ENCODE measurements at places on chromosomes 16 and 17. TPM values are rescaled to one million over a fixed set of nuclear protein-coding genes. Genes with fewer than 3 reads are reported as not detected.
A peak's percentile ranks its signal among the peaks of the same experiment; 100 is the strongest.

DNA sequence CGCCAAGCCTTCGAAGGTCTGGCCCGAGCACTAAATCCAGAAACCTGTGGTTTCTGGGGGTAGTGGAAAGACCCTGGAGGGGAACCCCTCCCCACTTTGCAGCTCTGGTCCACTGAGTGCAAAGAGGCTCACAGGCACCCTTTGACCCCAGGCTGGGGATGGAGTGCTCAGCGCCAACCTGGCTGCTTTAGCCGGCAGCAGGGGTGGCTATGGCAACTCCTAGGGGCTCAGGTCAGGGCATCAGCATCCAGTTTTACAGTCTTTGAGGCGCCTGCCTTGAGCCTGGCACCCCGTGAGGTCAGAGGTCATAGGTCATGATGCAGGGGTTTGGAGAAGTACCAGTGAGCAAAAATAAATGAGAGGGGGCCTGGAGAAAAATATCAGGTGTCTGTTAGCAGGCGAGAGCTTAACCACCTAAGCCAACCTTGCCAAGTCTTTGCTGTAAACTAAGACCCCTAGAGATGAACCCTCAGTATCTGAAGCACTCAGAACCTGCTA lies 17.9 kb downstream of the CA7 start:
- H3K27ac ChIP-seq: no peak overlapping the region
- no peaks in the 10 kb centered on the region for H3K36me3 ChIP-seq
- H3K27me3 ChIP-seq: no peaks in the 10 kb centered on the region
- peaks cover 11% of the 10 kb centered on the region for H3K4me1 ChIP-seq
- no peak for DNase-seq

TMEM238L gene
- not detected for total RNA-seq

DNA sequence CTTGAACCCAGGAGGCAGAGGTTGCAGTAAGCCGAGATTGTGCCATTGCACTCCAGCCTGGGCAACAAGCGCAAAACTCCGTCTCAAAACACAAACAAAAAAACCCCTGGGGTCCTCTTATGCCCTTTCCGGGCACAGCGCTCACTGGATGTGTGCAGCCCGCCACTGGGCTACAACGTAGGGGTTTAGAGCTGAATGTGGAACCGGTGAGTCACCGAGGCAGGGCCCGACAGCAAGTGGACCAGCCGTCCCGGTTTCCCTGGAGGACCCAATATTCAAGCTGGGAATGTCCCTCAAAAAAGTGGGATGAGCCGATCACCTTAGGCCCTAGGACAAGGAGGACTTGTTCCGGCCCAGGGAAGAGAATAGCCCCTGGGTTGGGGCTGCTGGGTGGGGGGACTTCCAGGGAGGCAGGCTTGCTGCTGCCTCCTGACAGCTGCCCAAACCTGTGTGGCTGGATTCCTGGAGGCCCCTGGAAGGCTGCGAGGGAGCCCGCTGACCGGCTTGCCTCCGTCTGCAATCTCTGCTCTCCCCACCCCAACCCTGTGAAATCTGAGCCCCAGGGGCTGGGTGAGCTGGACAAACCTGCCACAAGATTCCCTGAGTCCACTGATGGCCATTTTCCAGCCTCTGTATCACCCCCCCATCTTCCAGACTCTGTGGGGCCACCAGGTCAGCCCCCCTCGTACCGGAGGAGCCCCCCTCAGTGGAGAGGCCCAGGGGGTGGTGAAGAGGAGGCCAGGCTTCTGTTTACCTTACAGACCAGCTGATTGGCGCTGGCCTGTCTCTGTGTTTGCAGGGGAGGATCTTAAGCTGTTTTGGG lies 2.9 kb upstream of the CLDN9 start:
- no peak overlapping the region for H3K27ac ChIP-seq
- H3K27me3 ChIP-seq: peaks cover 50% of the 10 kb centered on the region
- H3K4me3 ChIP-seq: no peak overlapping the region
- no peak for DNase-seq

DNA sequence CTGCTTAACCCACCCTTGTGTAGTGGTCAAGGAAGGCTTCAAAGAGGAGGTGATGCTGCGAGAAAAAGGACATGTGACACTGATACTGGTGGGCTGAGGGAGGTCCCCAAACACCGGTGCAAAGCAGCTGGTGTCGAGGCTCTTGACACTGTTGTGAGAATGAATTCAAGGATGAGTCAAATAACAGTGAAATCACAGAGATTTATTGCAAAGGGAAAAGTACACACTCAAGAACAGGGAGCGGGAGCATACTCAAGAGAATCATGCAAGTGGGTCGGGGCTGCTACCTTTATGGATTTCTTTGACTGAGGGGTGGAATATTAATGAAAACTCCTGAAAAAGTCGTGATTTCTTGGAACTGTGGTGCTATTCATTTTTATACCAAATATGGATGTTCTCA lies 31.1 kb downstream of the TMEM132E start:
- no peak overlapping the region for H3K4me3 ChIP-seq
- H3K36me3 ChIP-seq: no peaks in the 10 kb centered on the region
- H3K27me3 ChIP-seq: peaks cover 12% of the 10 kb centered on the region
- no peak overlapping the region for H3K27ac ChIP-seq
- no peak for DNase-seq

DNA sequence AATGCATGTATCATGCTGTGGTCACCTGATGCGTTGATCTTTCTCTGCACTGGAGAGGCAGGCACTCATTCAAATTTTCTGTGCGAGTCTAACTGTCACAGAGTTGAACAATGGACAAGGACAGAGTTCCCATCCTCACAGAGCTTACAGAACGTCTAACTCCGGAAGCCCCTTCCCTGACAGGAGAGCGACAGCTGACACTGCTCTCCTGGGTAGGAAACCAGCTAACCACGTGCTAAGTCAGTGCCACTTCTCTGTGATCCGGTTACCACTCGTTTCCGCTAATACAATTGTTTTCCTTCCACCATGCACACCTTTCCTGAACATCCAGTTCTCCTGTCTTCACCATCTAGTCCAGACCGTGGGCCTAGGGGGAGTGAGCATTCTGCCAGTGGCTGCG lies 11.3 kb downstream of the KLHDC4 start:
- H3K36me3 ChIP-seq: peaks cover 34% of the 10 kb centered on the region
- H3K27me3 ChIP-seq: no peaks in the 10 kb centered on the region
- no peak overlapping the region for H3K4me3 ChIP-seq
- DNase-seq: no peak
- no peaks in the 10 kb centered on the region for H3K4me1 ChIP-seq
- no peak overlapping the region for H3K27ac ChIP-seq

DNA sequence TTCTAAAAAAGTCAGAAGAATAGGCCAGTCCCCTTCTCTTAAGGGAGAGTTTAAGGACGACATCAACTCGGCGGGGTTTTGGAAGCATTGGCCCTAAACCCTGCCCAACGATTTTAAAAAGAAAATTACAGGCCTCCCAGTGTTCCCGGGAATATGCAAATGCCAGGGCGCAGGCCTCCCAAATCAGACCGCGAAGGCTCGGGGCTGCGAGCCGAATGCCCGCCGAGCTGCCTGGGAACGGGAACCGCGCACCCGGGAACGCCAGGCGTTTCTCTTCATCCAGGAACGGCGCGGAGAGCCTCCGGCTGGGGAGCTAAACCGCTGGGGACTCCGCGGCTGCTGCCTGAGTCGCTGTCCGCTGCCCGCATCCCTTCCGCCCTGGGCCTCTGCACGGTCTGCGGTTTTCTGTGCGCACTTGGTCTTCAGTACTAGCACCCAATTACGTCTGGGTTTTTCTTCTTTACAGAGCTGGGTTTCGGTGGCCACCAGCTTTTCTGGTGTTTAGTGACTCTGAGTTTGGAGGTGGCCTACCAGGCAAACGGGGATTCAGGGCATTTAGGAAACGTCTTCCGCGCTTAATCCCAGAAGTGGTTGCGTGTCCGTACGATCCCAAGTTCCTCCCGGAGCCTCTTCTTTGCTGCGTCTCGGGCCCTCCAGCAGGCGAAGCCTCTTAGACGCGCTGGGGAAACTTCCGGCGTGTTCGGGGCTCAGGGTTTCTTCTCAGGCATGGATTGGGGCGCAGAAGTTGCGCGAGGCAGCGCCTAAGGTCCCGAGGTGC lies 5.7 kb downstream of the IRX5 start:
- peak overlapping the region; percentile 49 for H3K27ac ChIP-seq
- H3K4me1 ChIP-seq: peaks cover 47% of the 10 kb centered on the region
- DNase-seq: peak; percentile 84
- H3K27me3 ChIP-seq: peaks cover 85% of the 10 kb centered on the region
- peak overlapping the region; percentile 75 for H3K4me3 ChIP-seq

GRCh38 chr16:14042706-14043105 lies 28.4 kb upstream of the MRTFB start:
- no peak overlapping the region for H3K4me3 ChIP-seq
- H3K27ac ChIP-seq: no peak overlapping the region
- no peaks in the 10 kb centered on the region for H3K36me3 ChIP-seq
- DNase-seq: no peak
- no peaks in the 10 kb centered on the region for H3K4me1 ChIP-seq
- peaks cover 10% of the 10 kb centered on the region for H3K27me3 ChIP-seq

DNA sequence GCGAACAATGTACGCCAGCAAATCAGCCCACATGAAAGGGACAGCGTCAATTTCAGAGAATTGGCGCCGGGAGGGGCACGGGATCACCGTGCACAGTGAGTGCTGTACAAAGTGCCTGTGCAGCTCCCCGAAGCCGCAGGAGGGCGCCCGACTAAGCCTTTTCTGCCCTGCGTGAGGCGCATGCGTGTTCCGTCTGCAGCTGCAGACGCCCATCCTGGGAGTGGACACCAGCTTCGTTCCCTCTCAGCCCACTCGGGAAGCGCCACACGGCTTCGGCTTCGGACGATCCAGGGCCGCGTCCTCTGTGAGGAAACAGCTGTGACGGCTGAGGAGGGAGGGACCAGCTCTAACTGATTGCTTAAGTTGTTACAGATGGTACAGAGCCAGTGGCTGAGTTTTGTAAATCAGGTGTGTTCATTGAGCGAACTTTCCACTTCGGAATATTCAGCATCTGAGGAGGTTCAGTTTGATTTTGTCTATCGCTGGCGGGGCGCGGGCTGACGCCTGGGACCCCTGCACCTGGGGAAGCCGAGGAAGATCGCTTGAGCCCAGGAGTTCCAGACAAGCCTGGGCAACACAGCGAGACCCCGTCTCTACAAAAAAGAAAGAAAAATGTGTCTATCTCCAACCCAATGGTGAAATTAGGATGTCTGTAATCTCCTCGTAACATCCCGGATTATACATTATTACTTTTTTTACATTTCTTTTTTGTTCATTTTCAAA lies 15.4 kb upstream of the ZNF287 start:
- peak; percentile 97 for DNase-seq
- H3K36me3 ChIP-seq: no peaks in the 10 kb centered on the region
- H3K4me3 ChIP-seq: peak overlapping the region; percentile 71
- peaks cover 16% of the 10 kb centered on the region for H3K4me1 ChIP-seq
- H3K27me3 ChIP-seq: peaks cover 55% of the 10 kb centered on the region
- H3K27ac ChIP-seq: no peak overlapping the region

DNA sequence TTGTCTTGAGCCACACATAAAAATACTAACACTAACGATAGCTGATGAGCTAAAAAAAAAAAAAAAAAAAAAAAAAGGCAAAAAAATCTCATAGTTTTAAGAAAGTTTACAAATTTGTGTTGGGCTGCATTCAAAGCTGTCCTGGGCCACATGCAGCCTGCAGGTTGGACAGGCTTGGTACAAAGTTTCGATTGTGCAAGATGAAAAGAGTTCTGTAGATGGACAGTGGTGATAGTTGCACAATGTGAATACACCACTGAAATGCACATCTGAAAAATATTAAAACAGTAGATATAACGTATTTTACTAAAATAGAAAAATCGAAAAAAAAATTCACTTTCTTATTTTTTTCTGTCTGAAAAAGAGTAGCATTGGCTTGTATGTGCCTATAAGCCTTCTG lies 42.9 kb downstream of the AMFR start:
- H3K27ac ChIP-seq: no peak overlapping the region
- H3K4me1 ChIP-seq: peaks cover 8% of the 10 kb centered on the region
- DNase-seq: no peak
- H3K36me3 ChIP-seq: peaks cover 82% of the 10 kb centered on the region
- H3K4me3 ChIP-seq: no peak overlapping the region
- no peaks in the 10 kb centered on the region for H3K27me3 ChIP-seq

TBC1D3C gene
- not detected for total RNA-seq

DNA sequence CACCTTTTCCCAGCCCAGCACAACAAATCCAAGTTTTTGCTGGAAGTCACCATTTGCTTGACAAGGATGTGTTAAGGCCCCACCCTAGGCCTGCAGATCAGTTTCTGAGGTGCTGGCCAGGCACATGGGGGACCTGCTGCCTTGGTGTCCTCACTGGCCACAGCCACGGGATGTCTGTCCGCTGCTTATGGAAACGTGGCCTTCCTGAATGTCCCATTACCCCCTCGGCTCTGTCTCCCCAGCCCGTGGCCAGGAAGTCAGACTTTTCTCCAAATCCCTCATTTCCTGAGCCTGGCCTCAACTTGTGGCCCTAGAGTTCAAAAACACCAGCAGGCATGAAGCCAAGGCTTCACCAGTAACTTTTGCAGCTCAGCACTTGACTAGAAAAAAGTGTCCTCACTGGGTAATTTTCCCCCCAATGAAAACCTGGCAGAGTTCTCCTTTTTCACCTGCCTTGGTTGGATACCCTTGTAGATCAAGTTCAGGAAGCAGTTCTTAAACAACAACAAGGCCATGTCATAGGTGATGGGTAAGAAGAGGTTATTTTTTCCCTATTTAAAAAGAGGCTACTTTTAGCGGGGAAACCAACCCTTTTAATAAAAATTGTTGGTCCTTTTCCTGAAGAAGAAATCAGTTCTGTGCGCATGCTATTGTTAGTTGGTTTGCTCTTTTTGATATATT lies 80.8 kb downstream of the SOCS1 start:
- H3K4me3 ChIP-seq: no peak overlapping the region
- DNase-seq: no peak
- H3K27me3 ChIP-seq: no peaks in the 10 kb centered on the region

GRCh38 chr16:89266521-89267134 lies 49.1 kb downstream of the ZNF778 start:
- H3K4me1 ChIP-seq: peaks cover 9% of the 10 kb centered on the region
- DNase-seq: no peak
- H3K27ac ChIP-seq: no peak overlapping the region
- no peak overlapping the region for H3K4me3 ChIP-seq
- H3K27me3 ChIP-seq: no peaks in the 10 kb centered on the region
- peaks cover 19% of the 10 kb centered on the region for H3K36me3 ChIP-seq

DNA sequence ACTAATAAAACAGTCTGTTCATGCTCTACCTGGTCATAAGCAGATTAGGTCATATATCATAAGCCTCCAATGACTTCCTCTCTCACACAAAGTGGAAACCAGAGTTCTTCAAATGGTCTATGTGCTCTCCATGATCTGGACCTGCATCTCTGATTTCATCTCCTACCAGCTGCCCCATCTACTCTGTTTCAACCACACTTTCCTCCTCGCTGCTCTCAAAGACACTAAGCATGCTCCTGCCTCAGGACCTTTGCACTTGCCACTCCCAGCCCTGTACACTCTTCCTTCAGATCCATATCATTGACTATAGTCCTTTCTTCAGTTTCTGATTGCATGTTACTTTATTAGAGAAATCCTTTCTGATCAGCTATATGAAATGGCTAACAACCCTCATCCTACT lies 196.8 kb downstream of the PHKB start:
- H3K4me3 ChIP-seq: no peak overlapping the region
- H3K4me1 ChIP-seq: no peaks in the 10 kb centered on the region
- peaks cover 45% of the 10 kb centered on the region for H3K36me3 ChIP-seq

All from osteocyte (in vitro differentiated cells).